C1 segment of cervical spinal cord (tissue), 14 donors: ENCODE measurements at places on chromosomes 4 and X.

DNA sequence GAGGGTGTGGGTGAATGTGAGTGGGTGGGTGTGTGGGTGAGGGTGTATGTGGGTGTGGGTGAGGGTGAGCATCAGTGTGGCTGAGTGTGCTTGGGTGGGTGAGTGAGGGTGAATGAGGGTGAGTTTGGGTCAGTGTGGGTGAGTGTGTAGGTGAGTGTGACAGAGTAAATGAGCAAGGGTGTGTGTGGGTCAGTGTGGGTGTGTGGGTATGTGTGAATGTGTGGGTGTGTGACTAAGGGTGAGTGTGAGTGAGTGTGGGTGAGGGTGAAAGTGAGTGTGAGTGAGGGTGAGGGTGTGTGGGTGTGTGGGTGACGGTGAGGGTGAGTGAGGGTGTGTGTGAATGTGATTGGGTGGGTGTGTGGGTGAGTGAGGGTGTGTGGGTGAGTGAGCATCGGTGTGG is 1676.7 kb upstream of the TENM3 start:
- no peak for DNase-seq

DNA sequence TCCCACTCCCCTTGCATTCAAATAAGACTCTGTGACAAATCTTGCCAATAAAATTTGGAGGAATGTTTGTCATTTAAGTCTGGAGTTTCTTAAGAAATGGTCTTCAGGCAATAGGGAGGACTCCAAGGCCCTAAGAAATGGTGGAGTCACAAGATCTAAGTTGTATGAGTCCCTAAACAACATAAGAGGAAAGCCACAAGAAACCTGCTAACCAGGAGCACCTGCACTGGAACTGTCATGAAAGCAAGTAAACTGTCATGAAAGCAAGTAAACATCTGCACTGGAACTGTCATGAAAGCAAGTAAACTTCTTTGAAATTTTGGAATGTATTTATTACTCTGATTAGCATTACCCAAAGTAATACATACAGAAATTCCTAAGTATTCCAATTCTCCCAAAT is 3.5 kb downstream of the CNOT6L start:
- DNase-seq = no peak

GRCh38 chr4:82268826-82269193 is 105.0 kb downstream of the HNRNPD start:
- DNase-seq = no peak

GRCh38 chr4:55549888-55550287 is 3.2 kb upstream of the CLOCK start:
- no peak for DNase-seq

- DNase-seq = no peak
These were observed 154.6 kb downstream of the AFAP1 start for GRCh38 chr4:7785017-7785416.

- no peak for DNase-seq
These were observed 14.7 kb downstream of the CHST7 start for GRCh38 chrX:46588263-46588662.

DNA sequence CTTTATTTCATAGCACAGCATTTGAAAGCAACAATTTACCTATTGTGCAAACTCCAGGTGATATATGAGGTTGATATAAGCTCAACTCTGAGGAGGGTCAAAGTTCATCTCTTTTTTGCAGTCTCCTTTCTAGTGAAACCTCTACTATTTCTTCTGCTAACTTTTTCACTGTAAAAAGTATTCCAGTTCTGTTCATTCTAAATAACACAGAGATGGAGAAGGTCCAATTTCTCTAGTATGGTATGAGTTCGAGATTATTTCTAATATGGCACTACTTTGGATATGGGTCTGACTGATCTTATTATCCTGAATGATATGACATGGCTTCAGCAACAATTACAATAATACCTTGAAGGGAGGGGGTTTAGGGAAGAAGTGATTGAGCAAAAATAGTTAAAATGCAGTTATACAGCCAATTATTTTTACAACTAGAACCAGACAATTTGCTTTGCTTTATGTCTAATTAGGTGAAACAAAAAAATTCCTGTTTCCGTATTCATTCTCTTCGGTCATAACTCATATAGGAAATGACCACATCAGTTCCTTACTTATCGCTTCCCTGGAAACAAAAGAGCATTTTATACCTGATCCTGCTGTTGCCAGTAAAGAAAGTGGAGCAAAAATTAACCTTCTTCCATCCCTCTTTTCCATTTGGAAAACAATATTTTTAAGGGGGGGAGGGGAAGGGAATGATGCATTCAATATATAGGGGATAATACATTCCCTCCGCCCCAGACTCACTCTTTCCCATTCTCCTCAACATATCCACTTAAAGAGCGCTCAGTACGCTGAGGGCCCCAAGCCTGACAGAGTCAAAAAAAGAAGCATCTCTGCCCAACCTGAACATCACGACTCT is 1.0 kb downstream of the TBC1D9 start:
- no peak for DNase-seq
